CD4-positive, alpha-beta T cell treated with Interferon alpha-2 for 1 hour (primary cell): ENCODE measurements at places on chromosomes 3 and 15.

DNA sequence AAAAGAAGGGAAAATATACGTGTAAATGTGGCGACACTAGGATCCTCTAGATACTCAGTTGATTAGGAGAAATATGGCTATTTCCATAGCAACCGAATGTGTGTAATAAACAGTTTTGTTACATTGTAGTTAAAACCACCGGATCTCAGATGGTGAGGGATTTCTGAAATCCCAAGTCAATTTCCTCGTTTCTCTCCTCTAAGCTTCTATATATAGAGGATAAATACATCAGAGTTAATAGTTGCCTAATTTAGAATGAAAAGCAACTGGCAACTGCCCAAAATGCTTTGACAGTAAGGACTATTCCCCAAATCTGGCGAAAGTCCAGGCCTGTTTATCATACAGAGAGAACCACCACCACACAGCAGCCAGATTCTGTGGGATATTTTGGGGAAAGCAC lies 112.6 kb downstream of the GABRB3 start:
- no peak for DNase-seq

DNA sequence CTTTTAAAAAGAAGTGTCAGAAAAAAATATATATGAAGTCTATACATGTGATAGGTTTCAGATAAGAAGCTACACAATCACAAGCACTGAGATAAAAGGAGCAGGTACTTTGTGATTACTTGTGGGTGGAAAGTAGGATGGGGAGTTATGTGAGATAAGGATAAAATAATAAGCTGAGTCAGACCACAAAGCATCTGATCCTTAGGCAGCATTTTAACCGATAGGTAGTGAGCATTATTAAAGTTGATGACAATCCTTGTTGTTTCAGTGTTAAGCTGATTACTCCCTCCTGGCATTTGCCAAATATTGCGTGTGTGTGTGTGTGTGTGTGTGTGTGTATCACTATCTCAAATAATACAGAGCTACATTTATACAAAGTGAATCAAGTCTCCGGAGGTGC lies 483.1 kb downstream of the NAALADL2 start:
- no peak for DNase-seq

DNA sequence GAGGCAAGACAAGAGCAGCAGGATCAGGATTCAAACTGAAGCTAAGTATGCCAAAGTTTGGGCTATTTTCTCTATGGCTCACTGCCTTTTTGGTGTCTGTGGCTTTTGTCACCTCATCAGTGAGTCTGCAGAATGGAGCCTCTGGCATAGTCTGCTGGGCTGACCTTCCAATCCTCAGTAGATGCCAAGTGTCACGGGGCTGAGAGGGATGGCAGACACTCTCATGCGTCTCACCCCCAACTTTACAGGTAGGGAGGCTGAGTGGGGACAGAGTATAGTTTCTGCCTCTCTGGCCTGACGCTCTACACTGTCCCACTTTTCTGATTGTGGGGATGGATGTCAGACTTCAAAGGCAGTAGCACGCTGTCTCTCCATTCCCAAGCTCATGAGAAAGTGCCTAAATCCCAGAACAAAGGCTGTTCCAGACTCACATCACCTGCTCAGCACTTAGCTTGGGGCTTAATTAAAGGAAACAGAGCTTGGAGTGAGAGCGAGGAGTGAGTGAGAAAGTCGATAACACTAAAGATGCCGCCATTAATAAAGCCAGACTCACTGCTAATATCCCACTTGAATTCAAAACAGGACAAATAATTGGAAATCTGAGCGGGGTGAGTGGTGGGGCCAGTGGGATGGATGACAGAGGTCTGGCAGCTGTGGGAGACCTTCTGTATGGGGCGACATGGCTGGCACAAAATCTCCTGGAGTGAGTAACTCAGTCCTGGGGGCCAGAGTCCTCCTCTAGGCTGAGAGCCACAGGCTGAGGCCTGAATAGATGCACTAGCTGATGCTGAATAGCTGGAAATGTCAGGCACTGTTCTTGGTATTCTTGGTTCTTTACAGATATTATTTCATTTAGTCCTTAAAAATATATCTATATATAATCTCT lies 78.4 kb upstream of the MRPS22 start:
- no peak for DNase-seq

DNA sequence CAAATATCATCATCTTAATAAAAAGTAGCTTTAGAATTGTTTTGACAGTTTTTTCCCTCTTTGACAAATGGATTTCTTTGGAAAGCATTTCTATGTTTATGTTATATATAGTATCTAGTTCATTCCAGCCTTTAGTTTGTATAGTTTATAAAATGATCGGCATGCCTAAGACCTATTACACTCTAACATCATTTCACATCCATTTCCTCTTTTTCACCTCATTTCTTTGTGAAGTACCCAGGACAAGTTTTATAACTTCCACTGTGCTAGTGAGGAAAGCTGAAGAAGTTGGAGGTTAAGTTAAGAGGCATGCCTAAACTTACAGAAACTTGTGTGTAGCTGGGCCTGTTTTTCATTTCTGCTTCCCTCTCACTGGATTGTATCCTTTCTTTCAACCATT lies 178.4 kb downstream of the TP63 start:
- no peak for DNase-seq

- DNase-seq = no peak
Observed at GRCh38 chr3:170585937-170586310, at the start of gene SLC7A14. TSS of gene SLC7A14 (minus strand) at chr3:170586075. CDS start at chr3:170526936, 59,139 bp downstream.

DNA sequence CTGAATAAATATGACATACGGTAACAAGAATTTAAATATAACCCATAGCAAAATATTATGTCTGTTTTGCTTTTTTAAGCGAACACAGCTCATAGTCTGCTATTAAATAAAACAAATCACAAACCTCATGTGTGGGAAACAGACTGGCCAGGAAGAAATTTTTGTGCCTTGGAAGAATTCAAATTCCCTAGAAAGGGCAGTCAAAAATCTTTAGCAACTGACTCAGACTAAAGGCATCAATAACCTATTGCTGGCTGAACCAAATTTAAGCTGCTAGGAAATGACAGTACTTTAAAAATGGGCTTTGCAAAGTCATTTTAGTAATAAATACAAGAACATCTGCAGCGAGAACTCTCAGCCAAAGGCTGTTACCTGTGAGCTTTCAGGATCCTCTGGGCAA lies 151.4 kb downstream of the PLD1 start:
- DNase-seq = no peak

- DNase-seq = no peak
Observed at GRCh38 chr3:27072810-27073651, 296.2 kb downstream of the NEK10 start.

GRCh38 chr15:33551860-33552259 lies 241.1 kb downstream of the RYR3 start:
- no peak for DNase-seq

- DNase-seq = no peak
Observed at GRCh38 chr3:55443346-55443745, 43.8 kb downstream of the WNT5A start.

- DNase-seq = no peak
Observed at GRCh38 chr3:72301779-72302178, 516.8 kb upstream of the PROK2 start.

DNA sequence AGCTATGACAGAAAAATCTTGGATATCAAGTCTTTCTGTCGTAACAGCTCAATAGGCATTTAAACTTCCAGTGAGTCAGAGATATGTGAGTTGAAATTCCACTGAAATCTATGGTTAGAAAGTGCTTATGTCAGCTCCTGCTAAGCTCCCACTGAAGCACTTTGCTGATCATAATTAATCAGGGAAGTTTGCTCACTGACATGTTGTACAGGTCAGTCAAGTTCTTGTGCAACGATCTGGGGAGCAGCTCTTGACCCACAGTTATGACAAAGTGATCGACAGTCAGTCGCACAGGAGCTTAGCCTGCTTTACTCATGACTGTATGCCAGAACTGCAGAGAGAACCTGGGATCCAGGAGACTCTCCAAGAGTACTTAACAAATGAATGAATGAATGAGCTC lies 453.5 kb downstream of the SOX2 start:
- no peak for DNase-seq

- no peak for DNase-seq
Observed at GRCh38 chr3:42476225-42477125, 26.0 kb upstream of the VIPR1 start.

GRCh38 chr15:59340325-59340724 lies 32.3 kb downstream of the MYO1E start:
- DNase-seq = no peak

GRCh38 chr3:141382571-141382970 lies 14.3 kb downstream of the ZBTB38 start:
- DNase-seq = no peak

GRCh38 chr3:124802702-124803101 lies 72.5 kb downstream of the UMPS start:
- no peak for DNase-seq

DNA sequence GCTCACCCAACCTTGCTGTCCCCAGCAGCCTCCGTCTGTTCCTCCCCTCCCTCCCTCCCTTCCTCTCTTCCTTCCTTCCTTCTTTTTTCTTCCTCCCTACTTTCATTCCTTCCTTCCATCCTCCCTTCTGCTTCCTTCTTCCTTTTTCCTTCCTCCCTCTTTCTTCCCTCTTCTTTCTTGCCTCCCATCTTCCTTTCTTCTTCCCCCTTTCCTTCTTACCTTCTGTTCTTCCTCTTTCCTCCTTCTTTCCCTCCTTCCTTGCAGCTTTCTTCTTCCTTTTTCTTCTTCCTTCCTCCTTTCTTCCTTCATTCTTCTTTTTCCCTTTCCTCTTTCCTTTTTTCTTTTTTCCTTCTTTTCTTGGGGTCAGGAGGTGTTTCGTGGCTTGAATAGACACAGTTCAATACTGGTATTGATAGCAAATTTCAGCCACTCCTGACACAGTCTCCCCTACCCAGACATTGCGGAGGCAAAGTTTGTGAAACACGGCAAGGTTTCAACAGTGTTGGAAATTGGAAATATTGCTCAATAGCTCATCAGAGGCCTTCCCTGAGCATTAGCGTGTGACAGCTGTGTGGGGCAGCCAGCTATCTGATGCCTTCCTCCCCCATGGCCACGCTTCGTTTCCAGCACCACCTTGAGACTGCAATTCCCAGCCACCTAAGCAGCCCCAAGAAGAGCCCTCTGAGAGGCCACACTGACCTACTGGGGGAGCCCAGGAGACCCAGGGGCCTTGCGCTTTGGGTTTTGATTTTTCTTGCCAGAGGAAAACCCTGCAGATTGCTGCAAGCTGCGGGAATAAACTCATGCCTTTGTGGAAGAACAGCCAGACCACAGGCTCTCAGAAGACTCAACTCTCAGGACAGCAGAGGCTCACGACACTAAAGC lies 82.2 kb downstream of the KLF15 start:
- no peak for DNase-seq

GRCh38 chr15:32657941-32658340 lies 16.4 kb downstream of the SCG5 start:
- no peak for DNase-seq

DNA sequence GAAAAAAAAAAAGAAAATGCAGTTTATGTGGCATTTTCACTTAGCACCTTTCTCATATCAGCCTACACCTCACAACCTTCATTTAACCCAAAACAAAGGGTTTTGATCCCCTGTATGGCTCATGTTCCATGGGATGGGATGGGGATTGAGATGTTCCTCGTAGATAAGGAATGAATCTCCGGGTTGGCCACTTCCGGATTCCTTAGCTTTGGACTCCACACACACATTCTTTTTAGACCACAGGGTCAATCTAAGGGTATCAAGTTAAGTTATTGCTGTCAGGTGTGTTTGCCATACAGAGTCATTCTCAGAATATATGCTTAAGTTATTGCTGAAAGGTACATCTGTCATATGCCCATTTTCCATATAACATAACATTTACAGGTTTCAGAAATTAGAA lies 301.4 kb upstream of the TGFBR2 start:
- no peak for DNase-seq

- DNase-seq = no peak
Observed at GRCh38 chr3:126266291-126266840, 86.0 kb upstream of the ALDH1L1 start.

GRCh38 chr3:122219242-122219872 lies 35.9 kb downstream of the CASR start:
- DNase-seq = no peak

GRCh38 chr15:60589253-60589652 lies 110.3 kb upstream of the ICE2 start:
- DNase-seq = no peak

DNA sequence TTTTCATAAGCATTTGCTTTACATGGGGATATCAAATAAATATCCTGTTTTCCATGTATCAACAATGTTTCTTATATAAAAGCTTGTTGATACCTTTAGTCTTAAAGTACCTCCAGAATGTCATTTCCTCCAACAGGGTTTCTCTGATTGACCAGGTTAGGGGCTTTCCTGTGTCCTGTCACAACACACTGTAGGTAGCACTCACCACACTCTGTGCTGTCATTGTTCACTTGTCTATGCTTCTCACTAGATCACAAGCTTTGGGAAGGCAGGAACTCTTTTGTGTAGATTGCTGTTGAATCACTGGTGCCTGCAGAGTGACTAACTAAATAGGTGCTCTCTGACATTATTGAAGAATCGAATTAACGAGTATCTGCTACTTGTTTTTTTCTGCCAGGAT lies 49.8 kb downstream of the USP50 start:
- no peak for DNase-seq

- no peak for DNase-seq
Observed at GRCh38 chr3:31668242-31668641, 135.5 kb downstream of the STT3B start.

GRCh38 chr15:62929000-62929357 lies 113.6 kb upstream of the TPM1 start:
- DNase-seq = no peak

GRCh38 chr3:73542136-73542535 lies 82.6 kb downstream of the PDZRN3 start:
- no peak for DNase-seq

- DNase-seq = no peak
Observed at GRCh38 chr3:63538919-63539318, 113.6 kb upstream of the SNTN start.

DNA sequence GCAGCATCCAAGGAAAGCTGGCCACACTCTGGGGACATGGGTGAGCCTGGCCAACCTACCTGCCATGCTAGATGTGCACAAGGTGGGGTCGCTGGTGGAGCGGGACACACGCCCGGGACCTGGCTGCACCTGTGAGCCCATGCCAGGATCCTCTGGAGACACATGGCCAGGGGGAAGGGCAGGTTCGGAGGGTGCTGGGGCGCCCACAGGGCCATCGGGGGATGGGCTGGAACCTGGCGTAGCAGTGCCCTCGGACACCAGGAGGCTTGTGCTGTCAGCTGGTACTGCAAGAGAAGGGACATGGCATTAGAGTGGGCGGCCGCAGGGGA lies 143.4 kb downstream of the NSMCE3 start:
- DNase-seq = no peak

DNA sequence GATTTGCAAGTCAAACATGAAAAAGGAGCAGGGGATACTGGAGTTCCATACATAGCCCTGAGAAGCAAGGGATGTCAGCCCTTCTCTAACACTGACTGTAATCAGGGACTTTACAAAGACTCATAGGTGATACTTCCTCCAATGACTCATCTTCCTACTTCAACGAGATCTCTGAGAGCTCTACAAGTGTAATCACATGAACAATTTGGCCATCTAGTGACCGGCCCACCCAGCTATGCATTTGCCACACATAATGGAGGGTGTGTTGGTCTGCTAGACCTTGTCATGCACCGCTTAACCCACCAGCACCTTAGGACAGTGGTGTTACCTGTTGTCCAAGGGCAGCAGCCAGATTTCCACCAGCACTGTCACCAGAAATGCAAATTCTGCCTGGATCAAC lies 75.3 kb downstream of the NCEH1 start:
- no peak for DNase-seq

GRCh38 chr3:177245250-177245649 lies 48.0 kb upstream of the TBL1XR1 start:
- no peak for DNase-seq
